Panc1 (cell line): ENCODE measurements at places on chromosomes 2 and 18.
A peak's percentile ranks its signal among the peaks of the same experiment; 100 is the strongest.

GRCh38 chr2:3222636-3223035 is 155.0 kb downstream of the EIPR1 start:
- H3K36me3 ChIP-seq = no peaks in the 10 kb centered on the region
- no peaks in the 10 kb centered on the region for H3K27me3 ChIP-seq
- no peak for DNase-seq
- H3K4me1 ChIP-seq = no peaks in the 10 kb centered on the region
- no peak overlapping the region for H3K27ac ChIP-seq

DNA sequence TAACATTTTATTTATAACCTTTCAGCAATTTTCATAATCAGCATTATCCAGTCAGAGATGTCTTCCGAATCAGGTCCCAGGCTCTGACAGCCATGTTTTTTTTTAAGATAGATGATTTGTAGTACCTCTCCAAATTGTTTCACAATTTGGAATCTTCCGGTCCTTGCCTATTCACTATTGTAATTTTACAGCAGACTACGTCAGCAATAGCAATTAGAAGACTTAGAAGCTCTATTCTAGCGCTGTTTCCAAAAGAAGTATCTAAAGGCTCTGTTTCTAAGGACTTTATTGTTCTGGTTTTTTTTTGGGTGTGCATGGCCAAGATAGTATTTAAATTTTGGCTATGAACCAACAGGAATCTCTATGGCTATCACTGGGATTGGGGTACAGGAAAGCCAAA is 94.6 kb upstream of the PELI1 start:
- DNase-seq = no peak
- no peaks in the 10 kb centered on the region for H3K4me1 ChIP-seq
- no peaks in the 10 kb centered on the region for H3K27me3 ChIP-seq
- no peak overlapping the region for H3K4me3 ChIP-seq

DNA sequence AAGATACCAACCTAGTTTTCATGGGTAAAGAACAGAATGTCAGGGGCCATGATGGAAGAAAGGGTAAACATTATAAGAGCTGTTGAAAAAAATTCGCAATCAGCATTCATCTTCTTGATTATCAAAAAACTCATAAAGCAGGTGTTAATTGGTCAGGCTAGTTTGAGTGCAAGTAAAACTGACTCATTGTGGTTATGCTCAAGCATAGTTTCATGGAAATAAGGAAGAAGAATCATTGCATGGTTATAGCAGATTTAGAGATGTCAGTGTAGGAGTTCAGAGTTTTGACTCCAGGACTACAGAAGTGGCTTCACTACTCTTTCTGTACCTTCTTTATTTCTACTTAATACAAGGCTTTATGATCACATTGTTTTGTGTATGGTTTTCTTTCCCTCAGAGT is 26.9 kb upstream of the CDH19 start:
- H3K36me3 ChIP-seq = no peaks in the 10 kb centered on the region
- H3K27me3 ChIP-seq = no peaks in the 10 kb centered on the region
- no peak overlapping the region for H3K4me3 ChIP-seq
- H3K27ac ChIP-seq = no peak overlapping the region
- DNase-seq = no peak

GRCh38 chr18:47979611-47980200 is 49.2 kb upstream of the SMAD2 start:
- H3K4me3 ChIP-seq = no peak overlapping the region
- H3K4me1 ChIP-seq = no peaks in the 10 kb centered on the region
- H3K36me3 ChIP-seq = no peaks in the 10 kb centered on the region
- H3K27me3 ChIP-seq = peaks cover 2% of the 10 kb centered on the region; the same call in 1 of the 2 replicates
- H3K27ac ChIP-seq = no peak overlapping the region

DNA sequence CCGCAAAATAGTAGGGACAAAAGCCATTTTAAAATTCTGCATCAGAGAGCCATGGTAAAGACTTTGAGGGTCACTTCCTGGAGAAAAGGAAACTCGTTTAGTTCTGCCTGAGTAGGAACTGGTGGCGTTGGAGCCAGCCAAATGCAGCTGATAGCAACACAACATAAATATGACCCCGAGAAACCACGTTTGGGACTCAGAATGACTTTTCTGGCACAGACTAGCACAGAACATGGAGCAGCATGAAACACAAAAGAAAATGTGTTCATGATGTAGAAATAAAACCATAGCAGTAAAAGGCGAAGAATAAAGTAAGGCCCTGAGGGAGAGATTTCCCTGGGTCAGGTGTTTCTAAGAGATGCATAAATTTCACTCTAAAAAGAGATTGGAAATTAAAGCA is 149.2 kb upstream of the KLHL29 start:
- no peak overlapping the region for H3K27ac ChIP-seq
- DNase-seq = no peak
- H3K36me3 ChIP-seq = no peaks in the 10 kb centered on the region
- no peaks in the 10 kb centered on the region for H3K4me1 ChIP-seq
- no peaks in the 10 kb centered on the region; the same call in 1 of the 2 replicates for H3K27me3 ChIP-seq
- no peak overlapping the region for H3K4me3 ChIP-seq

GRCh38 chr2:85852152-85852840 is 36.5 kb downstream of the ST3GAL5 start:
- H3K4me1 ChIP-seq = no peaks in the 10 kb centered on the region
- H3K36me3 ChIP-seq = no peaks in the 10 kb centered on the region
- H3K4me3 ChIP-seq = no peak overlapping the region
- H3K27ac ChIP-seq = no peak overlapping the region
- no peak for DNase-seq
- no peaks in the 10 kb centered on the region for H3K27me3 ChIP-seq

GRCh38 chr2:237864444-237864931 is 5.1 kb downstream of the RAMP1 start:
- DNase-seq = no peak
- no peak overlapping the region for H3K4me3 ChIP-seq
- no peaks in the 10 kb centered on the region; the same call in 1 of the 2 replicates for H3K27me3 ChIP-seq
- peak overlapping the region; percentile 80 for H3K27ac ChIP-seq

- no peak overlapping the region for H3K27ac ChIP-seq
- H3K4me1 ChIP-seq = no peaks in the 10 kb centered on the region
- no peak for DNase-seq
- H3K27me3 ChIP-seq = no peaks in the 10 kb centered on the region
- no peaks in the 10 kb centered on the region for H3K36me3 ChIP-seq
- H3K4me3 ChIP-seq = no peak overlapping the region
Measured at GRCh38 chr2:151775057-151775740, 40.9 kb upstream of the NEB start.

DNA sequence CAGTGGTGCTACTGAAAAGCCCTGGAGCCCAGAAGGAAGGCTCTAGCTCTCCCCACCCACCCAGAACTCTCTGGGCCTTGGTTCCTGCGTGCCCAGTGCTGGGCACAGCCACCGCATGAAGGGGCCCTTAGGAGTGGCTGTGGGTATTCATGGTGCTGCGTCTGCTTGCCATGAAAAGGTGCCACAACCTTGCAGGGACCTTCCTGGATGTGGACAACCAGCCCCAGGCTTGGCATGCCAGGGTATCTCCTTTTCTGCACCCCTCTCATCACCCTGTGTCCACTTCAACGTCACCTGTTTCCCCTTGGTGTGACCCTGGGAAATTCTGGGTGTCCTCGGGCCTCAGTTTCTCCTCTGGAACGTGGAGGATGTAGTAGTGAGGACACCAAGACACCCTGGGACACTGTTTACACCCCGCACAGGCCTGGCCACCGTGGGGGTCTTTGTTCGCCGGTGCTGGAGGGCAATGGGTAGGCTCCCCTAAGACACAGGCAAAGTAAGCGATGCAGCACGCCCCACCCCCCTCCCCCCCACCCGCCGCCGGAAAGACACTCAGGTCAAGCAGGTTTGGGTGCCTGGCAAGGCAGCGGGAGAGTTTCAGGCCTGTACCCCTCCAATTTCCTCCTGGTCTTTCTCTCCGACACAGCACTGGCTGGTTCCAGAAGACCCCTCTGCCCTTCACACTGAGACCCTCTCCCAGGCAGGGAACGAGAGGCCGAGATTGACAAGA is 34.8 kb upstream of the TAF1B start:
- H3K4me3 ChIP-seq = no peak overlapping the region
- no peak for DNase-seq
- H3K4me1 ChIP-seq = no peaks in the 10 kb centered on the region
- H3K27me3 ChIP-seq = no peaks in the 10 kb centered on the region

GRCh38 chr2:143475041-143475776 is 346.0 kb downstream of the ARHGAP15 start:
- no peak for DNase-seq
- no peaks in the 10 kb centered on the region for H3K36me3 ChIP-seq
- H3K27ac ChIP-seq = no peak overlapping the region
- H3K27me3 ChIP-seq = no peaks in the 10 kb centered on the region

- no peaks in the 10 kb centered on the region for H3K27me3 ChIP-seq
- no peak for DNase-seq
Measured at GRCh38 chr2:187459256-187459655, 11.2 kb upstream of the CALCRL start.

- peaks cover 10% of the 10 kb centered on the region for H3K27me3 ChIP-seq
- no peak overlapping the region for H3K4me3 ChIP-seq
Measured at GRCh38 chr2:38230756-38231155, 146.3 kb downstream of the ATL2 start.

DNA sequence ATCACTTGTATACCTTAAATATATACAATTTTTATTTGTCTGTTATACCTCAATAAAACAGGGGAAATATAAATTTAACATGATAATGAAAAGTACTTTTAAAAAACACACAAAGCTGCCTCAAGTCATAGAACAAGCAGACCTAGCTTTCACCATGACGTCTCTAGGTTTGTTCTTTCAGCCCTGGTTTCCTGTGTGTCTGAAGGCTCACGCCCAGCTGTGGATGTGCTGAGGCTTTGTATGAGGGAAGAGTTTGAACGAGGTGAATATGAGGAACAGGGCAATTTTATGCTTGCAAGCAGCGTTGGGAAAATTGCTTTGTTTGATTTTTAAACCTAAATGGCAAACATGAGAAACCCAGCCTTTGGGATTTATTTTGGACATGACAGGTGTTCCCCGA is 15.3 kb downstream of the SH3RF3 start:
- no peaks in the 10 kb centered on the region for H3K36me3 ChIP-seq
- H3K4me1 ChIP-seq = peaks cover 6% of the 10 kb centered on the region
- H3K27ac ChIP-seq = no peak overlapping the region
- H3K27me3 ChIP-seq = no peaks in the 10 kb centered on the region; the same call in 1 of the 2 replicates
- H3K4me3 ChIP-seq = no peak overlapping the region

- no peak overlapping the region for H3K4me3 ChIP-seq
- no peak for DNase-seq
- no peaks in the 10 kb centered on the region for H3K4me1 ChIP-seq
- H3K27ac ChIP-seq = no peak overlapping the region
- H3K36me3 ChIP-seq = 0 out of 2 replicates have a peak, but pooled peaks cover 4% of the 10 kb centered on the region
- no peaks in the 10 kb centered on the region for H3K27me3 ChIP-seq
Measured at GRCh38 chr2:97754690-97755346, 41.4 kb downstream of the ZAP70 start.

DNA sequence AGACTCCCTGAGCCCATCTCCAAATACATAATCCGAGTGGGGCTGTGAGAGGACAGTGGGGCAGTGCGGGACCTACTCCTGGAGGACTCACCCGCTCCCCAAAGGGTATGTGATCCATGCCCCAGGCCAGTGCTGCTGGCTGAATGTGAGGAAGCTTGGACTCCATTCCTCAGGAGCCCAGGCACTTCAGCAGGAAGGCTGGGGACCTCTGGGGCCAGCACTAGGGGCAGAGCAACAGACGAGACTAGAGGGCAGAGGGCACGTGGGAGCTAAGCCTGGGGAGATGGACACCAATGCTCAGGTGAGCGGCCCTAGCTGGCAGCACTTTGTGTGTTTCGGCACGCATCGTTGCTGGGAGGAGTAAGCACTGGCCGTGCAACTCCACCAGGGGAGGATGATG is 84.9 kb downstream of the MALT1 start:
- no peak overlapping the region for H3K27ac ChIP-seq
- H3K36me3 ChIP-seq = no peaks in the 10 kb centered on the region
- no peaks in the 10 kb centered on the region for H3K4me1 ChIP-seq
- H3K4me3 ChIP-seq = no peak overlapping the region

- H3K36me3 ChIP-seq = no peaks in the 10 kb centered on the region
- H3K27me3 ChIP-seq = no peaks in the 10 kb centered on the region; the same call in 1 of the 2 replicates
- H3K4me3 ChIP-seq = no peak overlapping the region
- no peak overlapping the region for H3K27ac ChIP-seq
- DNase-seq = no peak
- H3K4me1 ChIP-seq = no peaks in the 10 kb centered on the region
Measured at GRCh38 chr2:138615257-138615656, 113.7 kb downstream of the SPOPL start.

- H3K4me1 ChIP-seq = peaks cover 11% of the 10 kb centered on the region
- no peaks in the 10 kb centered on the region for H3K36me3 ChIP-seq
- no peaks in the 10 kb centered on the region for H3K27me3 ChIP-seq
- H3K4me3 ChIP-seq = peak overlapping the region; percentile 23; the same call in 1 of the 2 replicates
Measured at GRCh38 chr2:180125245-180125962, 118.3 kb upstream of the CWC22 start.

DNA sequence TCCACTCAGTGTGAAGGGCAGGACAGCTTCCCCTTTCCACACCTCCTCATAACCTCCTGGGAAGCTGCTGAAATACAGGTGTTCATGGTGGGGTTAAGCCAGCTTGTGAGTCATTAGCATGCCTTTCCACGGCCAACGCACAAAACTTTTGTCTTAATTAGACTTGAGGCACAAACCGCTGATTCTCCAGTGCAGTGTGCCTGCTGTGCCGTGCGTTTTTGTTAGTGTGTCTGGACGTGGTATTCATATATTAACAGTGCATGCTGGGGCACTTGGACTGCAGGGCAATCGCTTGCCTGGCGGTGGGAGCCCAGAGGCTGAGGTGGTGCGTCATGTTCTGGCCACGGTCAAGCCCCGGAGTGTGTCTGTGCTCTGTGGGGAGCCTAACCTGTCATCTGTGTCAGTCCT is 156.2 kb downstream of the SH3RF3 start:
- no peak overlapping the region for H3K4me3 ChIP-seq
- no peak overlapping the region for H3K27ac ChIP-seq
- H3K36me3 ChIP-seq = no peaks in the 10 kb centered on the region
- H3K4me1 ChIP-seq = no peaks in the 10 kb centered on the region; the same call in 1 of the 2 replicates

DNA sequence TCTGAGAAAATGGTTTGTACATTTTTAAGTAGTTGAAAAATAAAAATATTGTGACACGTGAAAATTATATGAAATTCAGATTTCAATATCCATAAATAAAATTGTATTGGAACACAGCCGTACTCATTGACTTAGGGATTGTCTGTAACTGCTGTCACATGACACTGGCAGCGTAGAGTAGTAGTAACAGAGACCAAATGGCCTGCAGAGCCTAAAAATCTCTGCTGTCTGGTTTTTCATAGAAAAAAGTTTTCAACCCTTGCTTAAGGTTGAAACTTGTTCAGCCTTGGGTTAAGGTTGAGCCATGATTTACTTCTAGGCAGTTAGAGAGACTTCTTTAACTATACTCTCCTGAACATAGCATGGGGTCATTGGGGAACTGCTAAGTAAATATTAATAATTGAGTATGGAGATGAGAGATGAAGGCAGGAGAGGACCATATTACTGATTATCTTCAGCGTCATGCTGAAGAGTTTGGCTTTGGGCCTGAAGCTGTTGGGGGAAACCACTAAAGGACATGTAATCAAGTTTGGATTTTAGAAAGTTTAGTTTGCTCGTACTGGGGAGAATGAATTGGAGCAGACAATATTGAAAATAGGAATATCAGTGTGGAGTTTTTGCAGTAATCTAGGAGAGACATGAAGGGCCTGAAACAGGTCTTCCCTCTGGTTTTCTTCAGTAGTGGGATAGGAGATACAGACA is 16.2 kb downstream of the EML4 start:
- no peak overlapping the region for H3K4me3 ChIP-seq
- no peaks in the 10 kb centered on the region for H3K27me3 ChIP-seq
- peaks cover 46% of the 10 kb centered on the region for H3K4me1 ChIP-seq
- peak overlapping the region; percentile 30; the same call in 1 of the 2 replicates for H3K27ac ChIP-seq
- DNase-seq = no peak

- no peaks in the 10 kb centered on the region for H3K36me3 ChIP-seq
- H3K4me1 ChIP-seq = no peaks in the 10 kb centered on the region
- no peaks in the 10 kb centered on the region for H3K27me3 ChIP-seq
- DNase-seq = no peak
Measured at GRCh38 chr2:237456200-237456843, 30.7 kb upstream of the MLPH start.
